Epithelial cell of proximal tubule (primary cell): ENCODE measurements at places on chromosomes 7 and 10. TPM values are rescaled to one million over a fixed set of nuclear protein-coding genes. Genes with fewer than 3 reads are reported as not detected.
A peak's percentile ranks its signal among the peaks of the same experiment; 100 is the strongest.

GRCh38 chr7:134184767-134185166 is 57.6 kb downstream of the LRGUK start:
- no peak for DNase-seq

DNA sequence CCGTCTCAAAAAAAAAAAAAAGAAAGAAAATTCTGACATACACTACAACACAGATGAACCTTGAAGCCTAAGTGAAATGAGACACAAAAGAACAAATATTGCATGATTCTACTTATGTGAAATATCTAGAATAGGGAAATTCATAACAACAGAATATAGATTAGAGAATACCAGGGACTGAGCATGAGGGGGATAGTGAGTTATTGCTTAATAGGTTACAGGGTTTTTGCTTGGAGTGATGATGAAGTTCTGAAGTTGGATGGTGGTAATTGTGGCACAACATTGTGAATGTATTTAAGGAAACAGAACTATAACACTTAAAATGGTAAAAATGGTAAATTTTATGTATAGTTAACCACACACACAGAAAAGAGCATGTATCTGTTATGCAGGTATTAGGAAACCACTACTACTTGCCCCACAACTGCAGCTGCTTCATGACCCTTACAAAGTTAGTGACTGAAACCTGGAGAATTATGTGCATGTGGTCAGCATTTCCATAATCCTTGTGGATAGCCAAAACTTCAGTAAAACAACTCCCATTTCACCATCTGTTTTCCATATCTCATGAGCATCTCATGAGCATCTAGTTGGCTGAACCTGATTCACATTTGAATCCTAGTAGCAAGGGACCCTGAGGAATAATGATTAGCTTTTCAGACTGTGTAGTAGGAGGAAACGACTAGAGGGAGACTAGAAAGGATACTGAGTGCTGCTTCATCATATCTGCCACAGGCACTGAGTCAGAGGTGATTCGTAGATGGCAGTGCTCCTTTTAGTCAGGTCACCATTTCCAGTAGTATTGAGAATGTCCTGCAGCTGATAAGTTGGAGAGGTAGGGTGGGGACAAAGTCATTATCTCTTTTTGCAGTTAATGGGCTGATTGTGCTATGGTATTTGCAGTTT is 26.3 kb downstream of the SAMD8 start:
- peak; percentile 26 for DNase-seq

GRCh38 chr10:1048349-1048731 is 579 bp downstream of the IDI1 start:
- DNase-seq: no peak

- DNase-seq: no peak
These were observed 21.5 kb downstream of the ADARB2 start for GRCh38 chr10:1715821-1716220.

DNA sequence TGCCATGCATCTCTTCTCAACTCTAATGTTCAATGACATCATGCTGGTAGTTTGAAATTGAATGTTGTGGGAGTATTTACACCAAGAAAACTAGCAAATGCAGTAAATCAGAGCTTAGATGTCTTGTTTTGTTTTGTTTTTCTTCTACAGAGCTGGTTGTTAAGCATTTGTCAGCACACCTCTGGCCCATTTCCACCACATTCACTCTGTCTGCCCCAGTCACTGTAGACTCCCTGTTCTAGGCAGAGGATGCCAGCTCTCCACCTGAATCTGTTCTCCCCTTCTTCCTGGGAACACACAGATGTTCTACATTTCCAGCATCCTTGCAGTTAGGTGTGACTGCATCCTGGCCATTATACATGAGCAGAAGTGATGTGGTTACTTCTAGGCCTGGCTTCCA is 4.1 kb upstream of the ARHGAP22 start:
- DNase-seq: no peak

GRCh38 chr7:69429911-69430383 is 168.3 kb upstream of the AUTS2 start:
- no peak for DNase-seq

DNA sequence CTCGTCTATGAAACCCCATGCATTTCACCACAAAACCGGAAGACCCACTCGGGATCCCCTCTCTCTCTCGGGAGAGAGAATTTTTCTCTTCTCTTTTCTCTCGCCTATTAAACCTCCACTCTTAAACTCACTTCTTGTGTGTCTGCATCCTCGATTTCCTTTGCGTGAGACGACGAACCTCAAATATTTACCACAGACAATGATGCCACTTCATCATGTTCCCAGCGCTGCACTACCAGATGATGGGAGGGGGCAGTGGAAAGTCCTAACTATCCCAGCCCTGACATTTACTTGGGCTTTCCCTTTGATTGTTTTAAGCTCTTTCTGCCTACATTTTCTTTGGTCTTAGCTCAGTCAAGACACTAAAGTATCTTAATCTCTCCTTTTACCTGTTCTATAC is 906.7 kb downstream of the GRID1 start:
- no peak for DNase-seq

GRCh38 chr10:133195096-133195495 is 34.9 kb upstream of the UTF1 start:
- DNase-seq: no peak

The XRCC2 gene
- 5.4 and 10.3 TPM in 2 replicates for total RNA-seq

The H2BK1 gene
- not detected in 2 replicates for total RNA-seq

The NEUROD6 gene
- not detected in 2 replicates for total RNA-seq

The CACUL1 gene
- total RNA-seq: 19.8 and 23.2 TPM in 2 replicates

The GDF2 gene
- total RNA-seq: not detected in 2 replicates
